ENCODE measurements at places on chromosomes 4 and X. TPM values are rescaled to one million over a fixed set of nuclear protein-coding genes. Genes with fewer than 3 reads are reported as not detected.

Gene MAGEA10
- total RNA-seq: not detected

Gene SYNPO2
- total RNA-seq: 6.9 TPM

Gene SPARCL1
- total RNA-seq: not detected

Gene TMEM271
- total RNA-seq: not detected

Gene SPANXC
- total RNA-seq: not detected

Gene IRS4
- not detected for total RNA-seq

Gene FMR1NB
- not detected for total RNA-seq

Gene SPATA18
- total RNA-seq: 9.4 TPM

Gene CT45A3
- not detected for total RNA-seq

Gene BANK1
- total RNA-seq: not detected

Gene ADH1B
- total RNA-seq: 0.29 TPM

Data from myometrial cell (primary cell).